Vagina (tissue), 2 donors: ENCODE measurements at places on chromosomes 7 and 10. TPM values are rescaled to one million over a fixed set of nuclear protein-coding genes. Genes with fewer than 3 reads are reported as not detected.

GRCh38 chr10:84407388-84408049, 79.1 kb downstream of the CCSER2 start:
- DNase-seq: no peak

DNAJC1 gene
- 40.0 TPM for total RNA-seq

DRGX gene
- total RNA-seq: not detected

PODXL gene
- 26.0 TPM for total RNA-seq

- no peak for DNase-seq
Measured at GRCh38 chr7:40000734-40001315, 50.8 kb downstream of the CDK13 start.

DNA sequence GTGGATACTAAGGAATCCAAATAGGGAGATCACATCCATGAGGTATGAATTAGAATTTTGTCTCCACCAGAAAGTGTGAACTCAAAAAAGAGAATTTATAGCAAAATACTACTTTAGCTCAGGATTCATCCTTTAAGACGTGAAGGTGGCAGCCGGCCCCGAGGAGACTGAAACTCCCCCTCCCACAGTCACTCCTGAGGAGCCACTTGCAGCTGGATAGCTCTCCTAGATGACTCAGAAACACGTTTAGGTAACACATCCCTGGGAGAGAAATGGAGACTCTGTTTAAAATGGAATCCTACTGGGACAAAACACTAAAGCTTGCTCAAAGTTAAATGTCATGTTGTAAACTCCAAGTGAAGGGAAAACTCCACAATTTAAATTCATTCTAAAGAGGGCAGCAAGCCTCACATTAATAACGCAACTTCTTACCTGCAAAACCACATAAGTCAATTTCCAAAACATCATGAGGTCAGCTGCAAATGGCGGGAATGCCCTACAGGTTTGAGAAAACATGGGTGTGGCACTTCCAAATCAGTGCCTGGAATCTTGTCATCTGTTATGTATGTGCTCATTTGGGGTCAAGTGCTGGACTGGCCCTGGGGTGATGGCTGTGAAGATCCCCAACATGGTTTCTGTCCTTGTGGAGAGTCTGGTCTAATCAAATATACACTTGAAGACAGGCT, 46.2 kb downstream of the ICA1 start:
- no peak for DNase-seq

DNA sequence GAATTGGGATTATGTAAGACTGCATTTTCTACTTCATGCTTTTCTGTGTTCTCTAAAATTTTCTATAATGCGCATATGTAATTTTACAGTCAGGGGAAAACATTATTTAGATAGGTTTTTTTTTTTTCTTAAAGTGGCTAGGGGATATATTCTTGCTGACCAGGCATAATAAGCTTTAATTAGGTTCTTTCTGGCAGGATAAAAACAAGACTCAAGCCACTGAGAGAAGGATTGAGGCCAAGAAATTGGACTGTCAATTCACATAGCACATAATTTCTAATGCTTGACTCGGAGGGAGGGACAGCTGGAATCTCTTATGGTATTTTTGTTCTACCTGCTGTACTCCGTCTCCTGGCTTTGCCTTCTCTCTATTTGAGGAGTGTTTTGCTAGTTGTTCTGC, 119.8 kb upstream of the NPVF start:
- no peak for DNase-seq

C10orf71 gene
- not detected for total RNA-seq

HTR5A gene
- not detected for total RNA-seq

- no peak for DNase-seq
Measured at GRCh38 chr10:86664341-86665217, 3.7 kb upstream of the LDB3 start.
